ENCODE measurements at places on chromosomes 5 and 9.

DNA sequence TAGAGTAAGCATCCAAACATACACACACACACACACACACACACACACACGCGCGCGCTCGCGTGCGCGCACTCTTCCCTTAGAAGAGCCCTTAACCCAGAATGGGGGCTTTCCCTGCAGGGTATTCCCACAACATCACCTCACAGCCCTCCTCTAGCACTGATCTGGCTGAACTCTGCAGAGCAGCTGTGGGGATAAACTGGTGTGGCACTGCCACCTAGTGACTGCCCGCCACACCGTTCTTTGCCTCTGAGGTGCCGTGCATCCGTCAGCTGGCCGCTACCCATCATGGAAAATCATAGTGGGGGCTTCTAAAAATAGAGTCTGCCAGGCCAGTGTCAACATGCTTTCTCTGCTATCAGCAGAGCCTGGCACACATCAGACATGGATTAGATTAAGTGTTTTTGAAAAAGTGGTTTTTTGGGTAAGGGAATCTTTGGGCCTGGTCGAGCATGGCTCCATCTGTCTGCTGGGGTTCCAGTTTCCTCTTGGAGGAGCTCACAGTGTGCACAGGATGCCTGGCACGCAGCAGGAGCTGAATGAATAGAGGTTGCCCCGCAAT lies 88.1 kb downstream of the KCNN2 start:
- peak; percentile 53 for DNase-seq

DNA sequence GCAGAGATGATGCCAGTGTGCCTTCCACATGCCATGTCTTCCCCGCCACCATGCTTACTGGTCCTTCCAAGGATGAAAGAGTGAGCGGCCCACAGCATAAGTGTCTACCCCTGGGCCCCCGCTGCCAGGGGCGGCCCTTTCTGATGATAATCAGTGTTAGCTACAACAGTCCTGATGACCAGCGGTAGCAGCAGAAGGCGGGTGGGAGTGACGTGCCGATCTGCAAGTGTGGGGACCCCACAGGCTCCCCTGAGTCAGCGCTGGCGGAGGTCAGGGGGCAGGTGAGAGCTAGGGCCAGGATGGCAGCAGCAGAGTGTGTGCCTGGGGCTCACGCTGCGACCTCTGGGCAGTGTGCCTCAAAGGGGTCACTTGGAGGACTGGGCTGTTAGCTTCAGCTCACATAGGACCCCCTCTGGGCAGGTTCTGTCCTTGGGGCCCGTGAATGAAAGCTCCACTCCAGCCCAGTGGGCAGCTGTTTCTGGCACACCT lies 80.4 kb downstream of the HMCN2 start:
- no peak for DNase-seq

DNA sequence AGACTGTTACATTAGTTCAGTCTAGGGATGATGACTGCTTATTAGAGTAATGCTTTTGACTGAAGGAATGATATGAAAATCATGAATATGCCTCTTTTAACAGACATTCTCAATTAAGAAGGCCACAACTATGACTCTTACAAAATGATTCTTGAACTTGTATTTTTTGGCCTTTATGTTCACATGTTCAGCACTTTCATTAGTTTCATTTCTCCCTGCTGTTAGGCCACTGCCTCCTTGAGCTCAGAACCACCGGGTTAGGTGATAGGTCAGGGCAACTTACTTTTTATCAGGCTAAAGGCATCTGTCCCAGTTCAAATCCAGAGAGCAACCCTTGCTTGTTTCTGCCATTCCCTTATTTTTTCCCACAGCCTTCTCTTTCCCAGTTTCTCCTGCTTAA lies 235.2 kb upstream of the ELL2 start:
- no peak for DNase-seq

DNA sequence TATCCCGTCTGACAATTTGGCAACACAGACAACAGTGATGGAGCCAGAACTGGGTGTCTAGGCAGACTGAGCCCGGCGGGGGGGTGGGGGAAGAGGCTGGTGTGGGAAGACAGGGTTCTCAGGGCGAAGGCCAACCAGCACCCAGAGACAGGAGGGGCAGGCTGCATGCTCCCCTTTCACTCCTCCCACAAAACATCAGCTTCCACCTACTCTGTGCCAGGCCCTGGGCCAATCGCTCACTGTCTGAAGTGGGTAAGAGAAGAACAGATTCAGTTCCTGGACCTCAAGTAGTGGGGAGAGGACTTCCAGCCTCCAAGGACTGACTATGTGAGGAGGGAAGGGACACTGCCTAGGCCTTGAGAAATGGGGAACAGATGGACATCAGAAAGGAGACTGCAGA lies 2.8 kb downstream of the SNCB start:
- DNase-seq = no peak

DNA sequence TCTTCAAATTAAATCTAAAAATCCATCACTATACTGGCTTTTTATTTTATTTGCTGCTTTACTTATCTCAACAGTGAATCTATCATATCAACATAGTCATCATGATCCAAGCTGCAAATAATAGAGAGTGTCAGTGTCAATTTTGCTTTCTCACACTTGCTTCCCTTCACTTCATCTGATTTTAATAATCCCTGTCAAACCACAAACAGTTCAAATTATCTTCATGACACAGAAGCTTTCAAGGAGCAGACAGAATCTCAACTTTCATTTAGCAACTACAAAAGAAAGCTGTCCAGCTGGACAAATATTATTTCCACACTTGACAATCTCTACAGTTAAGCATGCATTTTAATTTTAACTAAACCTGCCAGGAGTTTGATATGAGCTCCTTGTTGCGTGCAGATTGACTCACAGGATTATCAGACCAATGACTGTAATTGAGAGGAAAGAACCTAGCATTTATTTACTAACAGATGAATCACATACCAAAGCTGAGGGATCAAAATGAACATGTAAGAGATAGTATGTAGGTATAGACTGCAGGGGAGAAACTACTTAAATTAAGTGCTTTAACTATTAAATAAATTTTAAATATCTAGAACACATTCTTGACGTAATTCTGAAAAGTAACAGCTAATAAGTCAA lies 56.0 kb downstream of the KIAA0825 start:
- no peak for DNase-seq

DNA sequence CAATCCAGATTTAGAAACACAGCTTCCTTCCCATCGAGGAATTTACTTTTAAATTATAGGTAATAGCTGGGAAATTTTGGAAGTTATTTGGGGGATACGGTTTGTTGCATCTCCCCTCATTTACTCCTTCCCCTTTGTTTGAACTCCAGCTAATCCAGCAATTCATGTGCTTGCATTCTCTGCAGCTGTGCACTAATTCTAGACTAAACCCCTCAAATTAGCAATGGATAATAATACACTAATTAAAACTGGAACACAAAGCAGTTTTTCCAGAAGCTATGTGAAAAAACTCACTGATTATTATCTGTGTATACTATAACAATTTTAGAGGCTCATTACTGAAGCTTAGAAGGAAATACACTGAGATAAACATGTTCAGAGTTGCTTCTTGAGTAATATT lies 751.2 kb upstream of the ZNF608 start:
- no peak for DNase-seq

DNA sequence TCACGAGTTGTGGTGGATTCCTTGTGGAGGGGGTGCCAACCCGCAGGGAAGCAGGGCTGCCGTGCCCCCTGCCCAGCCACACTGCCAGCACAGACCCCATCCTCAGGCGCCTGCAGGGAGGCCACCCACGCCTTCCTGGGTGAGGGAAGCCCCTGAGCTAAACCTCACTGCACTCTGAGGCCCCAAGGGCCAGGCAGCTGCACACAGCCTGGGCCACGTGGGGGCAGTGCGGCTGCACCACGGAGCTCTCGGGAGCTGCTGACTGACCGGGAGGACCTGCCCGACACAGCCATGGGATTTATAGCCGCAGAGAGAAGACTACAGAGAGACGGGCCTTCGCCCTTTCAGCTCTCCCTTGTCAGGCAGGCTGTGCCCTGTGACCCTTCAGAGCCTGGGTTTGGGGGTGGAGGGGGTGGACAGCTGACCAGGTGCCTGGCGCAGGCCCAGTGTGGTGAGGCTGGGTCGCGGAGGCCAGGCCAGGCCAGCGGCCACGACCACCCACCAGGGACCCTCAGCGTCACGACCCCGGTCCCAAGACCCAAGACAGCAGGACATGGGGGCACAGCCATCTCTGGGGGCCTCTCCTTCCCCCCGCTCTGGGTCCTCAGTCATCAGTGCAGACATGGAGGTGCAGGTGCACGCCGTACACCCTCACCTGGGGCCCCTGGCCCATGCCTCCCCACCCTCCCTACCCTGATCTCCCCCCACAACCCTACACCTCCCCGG lies 4.3 kb upstream of the AHRR start:
- peak; percentile 51 for DNase-seq

DNA sequence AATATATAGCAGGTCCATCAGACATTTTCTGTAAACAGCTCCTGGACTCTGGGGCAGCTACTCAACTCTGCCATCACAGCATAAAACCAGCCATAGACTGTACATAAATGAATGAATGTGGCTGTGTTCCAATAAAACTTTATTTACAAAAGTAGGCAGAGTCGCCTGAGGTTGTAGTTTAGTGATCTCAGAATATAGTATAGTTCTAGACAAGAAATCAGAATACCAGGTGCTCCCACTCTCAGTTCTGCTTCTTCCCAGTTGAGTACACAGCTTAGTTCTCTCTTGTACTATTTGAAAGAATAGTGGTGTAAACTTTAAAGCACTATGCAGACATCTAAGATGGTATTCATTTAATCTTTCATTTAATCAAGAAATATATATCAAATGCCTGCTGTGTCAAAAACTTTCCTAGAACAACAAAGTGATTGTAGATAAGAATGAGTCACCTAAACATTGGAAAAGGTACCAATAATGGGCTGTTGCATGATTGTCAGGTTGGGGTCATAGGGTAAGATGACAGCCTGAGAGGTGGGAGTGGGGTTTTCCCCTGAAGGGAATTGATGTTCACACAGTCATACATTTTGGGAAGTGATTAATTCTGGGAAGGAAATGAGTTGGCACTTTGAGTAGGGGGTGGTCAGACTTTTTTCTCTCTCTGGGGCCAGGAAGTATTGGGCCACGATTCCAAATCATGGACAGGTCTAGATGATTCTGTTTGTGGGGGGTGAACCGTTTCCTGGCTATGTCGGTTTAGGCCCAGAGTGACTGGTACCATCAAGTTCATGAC lies 37.0 kb downstream of the TNFSF8 start:
- DNase-seq = no peak

DNA sequence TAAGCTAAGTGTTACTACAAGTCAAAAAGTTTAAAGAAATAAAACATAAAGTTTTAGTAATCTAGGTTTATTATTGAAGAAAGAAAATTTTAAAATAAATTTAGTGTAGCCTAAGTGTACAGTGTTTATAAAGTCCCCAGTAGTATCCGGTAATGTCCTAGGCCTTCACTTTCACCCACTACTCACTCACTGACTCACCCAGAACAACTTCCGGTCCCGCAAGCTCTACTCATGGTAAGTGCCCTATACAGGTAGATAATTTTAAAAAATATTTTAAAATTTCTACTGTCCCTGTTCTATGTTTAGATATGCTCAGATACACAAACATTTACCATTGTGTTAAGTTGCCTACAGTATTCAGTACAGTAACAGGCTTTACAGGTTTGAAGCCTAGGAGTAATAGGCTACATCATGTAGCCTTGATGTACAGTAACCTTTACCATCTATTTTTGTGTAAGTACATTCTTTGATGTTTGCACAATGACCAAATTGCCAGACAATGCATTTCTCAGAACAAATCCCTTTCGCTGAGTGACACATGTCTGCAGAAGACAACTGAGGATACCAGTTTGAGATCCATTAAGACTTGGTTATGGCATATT lies 253.6 kb downstream of the TRIM32 start:
- no peak for DNase-seq
